Cardiac septum (tissue), 1 donor: ENCODE measurements at places on chromosomes 6 and 20.
A peak's percentile ranks its signal among the peaks of the same experiment; 100 is the strongest.

- DNase-seq = no peak
These were observed 56.0 kb downstream of the ADGRB3 start for GRCh38 chr6:68691120-68691519.

GRCh38 chr20:51392614-51393186 lies 149.8 kb downstream of the NFATC2 start:
- no peak for DNase-seq

DNA sequence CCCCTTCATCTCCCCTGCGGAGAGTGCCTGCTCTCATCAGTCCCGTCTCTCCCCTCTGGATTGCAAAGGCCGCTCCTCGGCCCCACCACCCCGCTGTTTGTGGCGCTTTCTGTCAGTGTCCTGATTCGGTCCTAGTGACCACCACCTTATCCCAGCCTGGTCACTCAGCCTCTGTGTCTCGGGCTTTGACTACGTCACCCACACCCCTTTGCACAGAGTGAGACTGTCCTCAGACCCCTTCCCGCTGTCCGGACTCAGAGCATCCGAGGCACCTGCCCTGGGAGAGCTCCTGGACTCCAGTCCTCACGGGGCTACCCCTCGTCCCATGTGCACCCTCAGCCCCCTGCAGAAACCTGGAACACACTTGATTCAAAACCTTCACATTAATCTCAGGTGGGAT lies 380.2 kb downstream of the TAF4 start:
- DNase-seq = no peak

DNA sequence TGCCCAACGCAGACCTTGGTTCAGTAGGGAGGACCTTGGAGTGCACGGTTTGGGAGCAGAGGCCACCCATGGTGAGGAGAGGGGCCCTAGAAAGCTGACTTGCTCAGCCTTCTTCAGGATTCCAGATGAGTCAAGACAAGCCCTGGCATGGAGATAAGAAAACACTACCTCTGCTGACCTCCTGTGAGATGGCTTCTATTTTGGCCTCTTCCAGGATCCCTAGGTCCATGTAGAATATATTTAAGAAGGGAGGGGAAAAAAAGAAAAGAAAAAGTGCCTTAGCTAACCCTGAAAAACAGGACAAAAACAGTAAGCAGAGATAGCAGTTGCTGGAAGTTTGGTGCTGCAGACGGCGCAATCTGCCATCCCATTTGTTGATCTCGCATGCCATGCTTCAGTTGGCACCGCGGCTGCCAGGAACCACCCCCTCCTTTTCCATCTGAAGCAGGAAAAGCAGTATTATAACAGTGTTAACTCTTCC lies 100.0 kb downstream of the ARMC2 start:
- no peak for DNase-seq

- DNase-seq = no peak
These were observed 672 bp downstream of the CARMIL1 start for GRCh38 chr6:25279748-25280343.

- DNase-seq = no peak
These were observed 12.4 kb upstream of the GMEB2 start for GRCh38 chr20:63639093-63639975.

GRCh38 chr6:82017288-82017687 lies 230.3 kb downstream of the IBTK start:
- no peak for DNase-seq

DNA sequence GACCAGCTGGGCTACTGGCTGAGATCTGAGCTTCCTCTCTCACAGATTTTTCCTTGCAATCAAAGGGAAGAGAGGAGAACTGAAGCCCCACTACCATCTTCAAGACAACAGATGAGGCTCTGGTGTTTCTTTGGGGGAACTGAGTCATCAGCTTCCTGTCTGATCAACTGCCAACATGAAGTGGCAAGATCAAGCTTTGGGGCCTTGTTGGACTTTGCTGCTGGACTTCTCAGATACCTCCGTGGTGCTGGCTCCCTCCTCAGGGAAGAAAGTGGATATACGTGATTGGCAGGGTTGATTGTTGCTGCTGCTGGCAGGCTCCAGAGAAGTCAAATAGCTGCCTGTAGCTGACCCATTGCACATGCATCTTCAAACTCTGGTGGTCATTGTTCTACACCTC lies 3.6 kb upstream of the TOX2 start:
- DNase-seq = no peak

GRCh38 chr6:28235912-28236452 lies 10.9 kb downstream of the ZSCAN9 start:
- DNase-seq = no peak

- no peak for DNase-seq
These were observed 264.2 kb upstream of the PREP start for GRCh38 chr6:105667056-105667455.

DNA sequence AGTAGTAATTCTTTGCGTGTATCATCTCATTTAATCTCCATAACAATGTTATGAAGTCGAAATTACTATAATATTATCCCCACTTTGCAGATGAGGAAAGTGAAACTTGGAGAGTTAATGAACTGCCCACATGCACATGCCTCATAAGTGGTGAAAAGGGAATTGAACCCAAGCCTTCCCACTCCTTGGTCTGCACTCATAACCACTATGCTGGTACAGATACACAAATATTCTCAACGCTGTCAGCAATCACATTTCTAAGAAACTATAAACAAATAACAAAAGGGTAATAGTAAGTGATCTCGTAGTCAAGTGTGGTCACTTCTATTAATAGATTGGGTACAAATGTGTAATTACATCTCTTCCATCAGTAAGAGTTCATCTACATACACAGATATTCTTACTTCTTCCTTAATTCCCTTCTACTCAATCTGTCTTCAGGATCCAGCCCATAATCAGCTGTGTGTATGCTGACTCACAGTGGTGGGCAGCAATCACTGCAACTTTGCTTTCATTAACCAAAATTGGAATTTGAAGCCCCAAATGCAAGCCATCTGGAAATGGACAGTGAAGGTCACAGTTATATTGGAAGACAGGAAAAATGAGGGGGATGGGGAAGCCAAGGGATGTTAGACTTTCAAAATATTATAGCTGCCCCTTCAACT lies 6.6 kb downstream of the PRSS35 start:
- no peak for DNase-seq

DNA sequence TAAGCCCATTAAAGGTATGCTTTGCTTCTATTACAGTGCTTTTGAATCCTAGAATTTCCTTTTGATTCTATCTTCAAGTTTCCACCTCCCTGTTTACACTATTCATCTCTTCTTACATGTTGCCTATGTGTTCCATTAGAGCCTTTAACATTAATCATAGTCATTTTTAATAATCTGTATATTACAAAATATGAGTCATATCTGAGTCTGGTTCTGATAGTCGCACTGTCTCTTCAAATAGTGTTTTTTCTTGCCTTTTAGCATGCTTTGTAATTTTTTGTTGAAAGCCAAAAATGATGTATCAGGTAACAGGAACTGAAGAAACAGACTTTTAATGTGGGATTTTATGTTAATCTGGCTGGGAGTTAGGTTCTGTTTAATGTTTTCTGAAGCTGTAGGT lies 68.4 kb downstream of the DNAAF9 start:
- no peak for DNase-seq

GRCh38 chr6:17281497-17282481 lies 628 bp downstream of the RBM24 start:
- no peak for DNase-seq

DNA sequence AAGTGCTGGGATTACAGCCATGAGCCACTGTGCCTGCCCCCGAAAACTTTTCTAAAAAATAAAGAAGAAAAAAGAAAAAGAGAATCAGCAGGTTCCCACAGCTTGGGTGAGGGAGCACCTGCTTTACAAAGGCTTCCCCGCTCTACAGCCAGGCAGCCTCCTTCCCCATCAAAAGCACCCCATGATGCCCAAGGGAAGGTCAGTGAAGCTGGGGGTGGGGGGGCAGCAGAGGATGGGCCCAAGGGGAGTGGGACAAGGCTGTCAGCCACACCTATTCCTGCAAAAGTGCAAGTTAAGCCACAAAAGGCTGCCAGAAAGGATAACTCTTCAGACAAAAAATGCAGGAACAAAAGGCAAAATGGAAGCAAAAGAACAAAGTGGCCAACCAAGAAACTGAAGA lies 72.5 kb downstream of the FAM50B start:
- DNase-seq = no peak

- DNase-seq = no peak
These were observed 31.1 kb downstream of the SERPINB6 start for GRCh38 chr6:2940010-2940850.

DNA sequence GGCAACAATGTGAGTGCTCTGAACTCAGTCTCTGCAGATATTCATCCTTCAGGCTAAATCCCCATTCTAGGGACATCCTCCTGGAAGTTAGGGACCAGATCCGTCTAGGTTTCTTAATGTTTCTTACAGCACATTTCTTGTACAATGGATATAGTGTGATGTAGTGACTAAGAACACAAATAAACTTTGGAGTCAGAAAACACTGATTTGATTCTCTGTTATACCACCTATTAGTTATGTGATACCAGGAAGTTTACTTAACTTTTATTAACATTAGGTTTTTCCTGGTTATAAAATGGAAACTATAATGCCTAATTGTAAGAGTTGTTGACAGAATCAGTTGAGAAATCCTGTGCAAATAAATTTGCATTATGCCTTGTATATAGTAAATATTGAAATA lies 57.6 kb upstream of the KCNQ5 start:
- DNase-seq = no peak

DNA sequence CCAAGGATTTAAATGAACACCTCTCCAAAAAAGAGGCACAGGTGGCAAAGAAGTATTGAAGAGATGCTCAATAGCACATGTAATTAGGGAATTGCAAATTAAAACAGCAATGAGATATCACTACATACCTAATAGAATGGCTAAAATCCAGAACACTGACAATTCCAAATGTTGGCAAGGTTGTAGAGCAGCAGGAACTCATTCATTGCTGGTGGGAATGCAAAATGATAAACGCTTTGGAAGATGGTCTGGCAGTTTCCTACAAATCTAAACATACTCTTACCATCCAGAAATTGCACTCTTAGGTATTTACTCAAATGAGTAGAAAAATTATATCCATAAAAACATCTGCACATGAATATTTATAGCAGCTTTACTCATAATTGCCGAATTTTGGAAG lies 17.0 kb downstream of the CD93 start:
- no peak for DNase-seq

DNA sequence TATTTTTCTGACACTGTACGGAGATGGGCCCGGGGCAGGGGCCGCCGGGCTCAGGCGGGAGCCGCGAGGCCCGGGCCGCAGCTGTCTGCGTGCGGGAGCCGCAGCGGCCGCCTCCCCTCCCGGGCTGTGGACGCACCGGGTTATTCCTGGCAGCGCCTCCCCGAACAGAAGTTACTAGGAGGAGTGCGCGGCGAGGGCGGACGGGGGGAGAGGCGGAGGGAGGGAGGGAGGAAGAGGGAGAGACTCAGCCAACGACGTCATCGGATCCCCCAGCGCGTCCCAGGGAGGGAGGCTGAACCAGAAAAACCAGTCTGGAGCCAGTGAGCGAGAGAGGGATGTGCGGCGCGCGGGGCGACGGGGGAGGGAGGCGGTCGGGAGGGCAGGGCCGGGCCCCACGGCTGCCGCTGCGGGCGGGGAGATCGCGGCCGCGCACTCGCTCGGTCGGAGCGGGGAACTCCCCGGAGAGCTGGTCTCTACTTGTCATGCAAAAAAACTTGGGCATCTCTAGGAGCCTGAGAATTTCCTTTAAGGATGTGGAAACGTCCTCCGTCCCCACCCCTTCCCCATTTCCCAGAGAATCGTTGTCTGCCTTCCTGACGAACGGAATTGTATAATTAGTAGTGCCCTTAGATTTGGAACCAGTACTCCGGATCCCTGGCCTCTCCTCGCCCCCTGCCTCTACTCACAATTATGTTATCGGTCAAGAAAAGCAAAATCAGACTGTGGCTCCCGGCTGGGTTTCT lies 1.4 kb upstream of the HIVEP2 start:
- peak; percentile 98 for DNase-seq

- no peak for DNase-seq
These were observed 10.9 kb upstream of the TDRD6 start for GRCh38 chr6:46676604-46677313.

DNA sequence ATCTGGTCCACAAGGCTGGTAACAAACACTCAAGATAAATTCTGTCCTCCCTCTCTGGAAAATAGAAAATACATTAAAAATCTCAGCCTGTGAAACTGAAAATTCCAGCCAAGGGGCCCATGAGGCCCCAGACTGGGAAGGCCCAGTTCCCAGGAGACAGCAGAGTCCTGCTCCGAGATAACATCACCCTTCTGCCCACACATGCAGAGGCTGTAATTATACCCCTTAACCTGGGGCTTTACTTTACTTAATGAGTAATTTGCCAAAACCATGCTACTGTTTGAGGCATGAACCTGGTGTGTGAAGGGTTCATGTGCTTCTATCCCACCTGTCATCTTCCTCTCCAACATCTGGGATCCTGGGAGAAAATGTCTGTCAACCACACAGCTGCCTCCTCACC lies 398.9 kb upstream of the SULF2 start:
- no peak for DNase-seq

GRCh38 chr6:6872459-6873344 lies 235.1 kb upstream of the RREB1 start:
- DNase-seq = no peak

DNA sequence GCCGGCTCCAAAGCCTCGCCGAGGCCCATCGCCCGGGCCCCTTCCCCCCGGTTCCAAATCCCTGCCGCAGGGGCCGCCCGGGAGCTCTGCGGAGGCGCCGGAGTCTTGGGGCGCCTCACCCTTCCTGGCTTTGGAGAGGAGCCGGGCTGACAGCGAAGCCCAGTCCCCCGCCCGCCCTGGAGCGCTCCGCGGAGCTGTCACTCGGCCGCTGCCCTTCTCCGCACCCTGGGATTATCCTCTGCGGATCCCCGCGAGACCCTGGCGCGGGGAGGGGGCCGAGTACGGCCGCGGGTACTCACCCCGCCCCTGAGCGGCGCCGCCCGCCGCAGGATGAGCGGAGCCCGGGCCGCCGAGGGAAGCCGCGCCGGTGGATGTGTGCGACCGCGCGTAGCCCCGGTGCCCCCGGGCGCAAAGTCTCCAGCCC lies 343 bp downstream of the SNAP91 start:
- DNase-seq = no peak

GRCh38 chr20:54364919-54365318 lies 110.5 kb upstream of the DOK5 start:
- DNase-seq = no peak

GRCh38 chr6:141050471-141050870 lies 1082.3 kb upstream of the GJE1 start:
- DNase-seq = no peak
